Bronchial epithelial cell (primary cell): ENCODE measurements at places on chromosomes 1 and 21. TPM values are rescaled to one million over a fixed set of nuclear protein-coding genes. Genes with fewer than 3 reads are reported as not detected.

OR2T35 gene
- total RNA-seq = not detected in 2 replicates

DNA sequence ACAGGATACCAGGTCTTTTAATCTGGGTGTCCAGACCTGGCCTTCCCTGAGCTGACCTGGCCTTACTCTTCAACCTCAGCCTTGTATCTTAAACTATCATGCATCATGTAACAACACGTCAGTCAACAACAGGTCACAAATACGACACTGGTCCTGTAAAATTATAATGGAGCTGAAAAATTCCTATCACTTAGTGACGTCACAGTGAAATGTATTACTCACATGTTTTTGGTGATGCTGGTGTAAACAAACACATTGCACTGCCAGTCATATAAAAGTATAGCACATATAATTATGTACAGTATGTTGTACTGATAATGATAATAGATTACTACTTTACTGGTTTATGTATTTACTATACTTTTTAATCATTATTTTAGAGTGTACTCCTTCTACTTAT lies 31.5 kb downstream of the ESRRG start:
- DNase-seq = no peak

IL24 gene
- 0.13 and 0.26 TPM in 2 replicates for total RNA-seq

DNA sequence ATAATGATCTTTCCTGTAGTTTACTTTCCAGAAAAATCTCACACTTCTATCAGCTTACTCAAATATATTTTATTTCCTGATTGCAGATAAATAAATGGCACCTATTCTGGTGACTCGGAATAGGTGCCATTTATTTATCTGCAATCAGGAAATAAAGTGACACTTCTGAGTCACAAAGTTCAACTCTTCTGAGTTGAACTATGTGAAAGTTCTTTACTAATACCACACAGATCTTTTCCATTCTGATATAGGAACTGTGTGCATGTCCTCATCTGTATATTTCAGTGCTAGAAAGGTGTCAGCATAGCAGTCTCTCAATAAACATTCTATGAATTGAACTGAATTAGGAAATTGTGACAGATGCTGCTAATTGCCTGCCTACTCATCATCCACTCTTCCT lies 4.9 kb upstream of the VCAM1 start:
- no peak for DNase-seq

GRCh38 chr1:200626853-200627534 lies 6.4 kb upstream of the KIF14 start:
- no peak for DNase-seq

GRCh38 chr1:100164216-100164615 lies 13.8 kb downstream of the LRRC39 start:
- no peak for DNase-seq

GJA8 gene
- total RNA-seq = not detected in 2 replicates

GRCh38 chr21:29208682-29209059 lies 78.2 kb downstream of the MAP3K7CL start:
- peak; percentile 46 for DNase-seq

S100A14 gene
- total RNA-seq = 1,221 and 1,339 TPM in 2 replicates

GRCh38 chr1:25477448-25478034 lies 46.8 kb downstream of the MACO1 start:
- peak; percentile 30 for DNase-seq

GRCh38 chr21:29812947-29813346 lies 126.8 kb downstream of the GRIK1 start:
- no peak for DNase-seq

NBPF20 gene
- total RNA-seq = 2.1 and 3.2 TPM in 2 replicates

DNA sequence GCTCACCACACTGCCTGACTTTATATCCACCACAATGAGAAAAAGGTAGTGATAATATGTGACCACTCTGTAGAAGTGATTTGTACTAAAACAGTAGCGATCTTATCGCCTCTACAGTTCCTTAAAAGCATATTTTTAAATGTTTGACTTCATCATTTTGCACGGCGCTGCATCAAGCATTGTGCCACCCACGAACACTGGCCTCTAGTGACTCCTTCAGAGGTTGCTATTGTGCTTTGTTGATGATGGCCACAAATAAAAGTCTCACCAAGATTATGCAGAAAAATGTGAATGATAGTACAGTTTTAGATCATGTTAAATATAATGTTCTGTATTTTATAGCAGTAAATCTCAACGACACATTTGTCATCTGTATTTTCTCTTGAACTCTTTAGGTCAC lies 186.5 kb upstream of the NCAM2 start:
- no peak for DNase-seq

UQCRHL gene
- total RNA-seq = 1.8 and 4.9 TPM in 2 replicates

IFNLR1 gene
- total RNA-seq = 4.5 and 5.5 TPM in 2 replicates

DNA sequence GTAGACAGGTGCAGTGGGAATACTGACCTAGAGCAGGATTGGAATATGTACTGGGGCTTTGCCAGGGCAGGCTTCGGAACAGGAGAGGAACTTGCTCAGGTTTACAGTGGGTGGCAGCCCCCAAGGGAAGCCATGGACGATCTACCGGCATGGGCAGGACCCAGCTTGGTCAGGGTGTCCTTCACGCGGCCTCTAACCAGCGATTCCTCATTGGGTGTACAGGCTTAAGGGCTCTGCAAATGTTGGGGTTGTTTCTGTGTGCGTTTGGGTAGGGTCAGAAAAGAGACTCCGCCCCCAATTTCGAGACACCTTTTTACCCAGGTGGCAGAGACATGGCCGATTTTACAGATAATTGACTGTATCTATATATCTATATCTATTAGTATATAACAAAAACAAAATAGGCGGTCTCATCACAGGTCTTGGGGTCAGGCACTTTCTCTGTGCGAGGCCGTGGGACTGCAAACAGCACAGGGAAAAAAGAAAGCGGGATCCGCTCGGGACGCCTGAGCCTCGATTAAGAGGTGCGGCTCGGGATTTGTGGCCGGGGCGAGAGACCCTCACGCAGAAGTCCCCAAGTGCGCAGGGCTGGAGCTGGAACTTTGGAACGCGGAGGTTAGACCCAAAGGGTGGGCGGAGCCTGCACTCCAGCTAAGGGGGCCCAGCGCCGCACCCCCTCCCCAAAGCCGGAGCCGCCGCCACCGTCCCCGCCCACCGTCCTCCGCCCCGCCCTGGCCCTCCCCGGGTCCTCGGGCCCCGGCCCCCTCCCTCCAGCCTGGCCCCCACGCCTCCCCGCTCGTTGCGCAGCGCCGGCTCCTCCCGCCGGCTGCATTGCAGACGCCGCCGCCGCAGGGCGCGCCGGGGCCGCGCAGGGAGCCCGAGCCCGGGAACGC lies 67.5 kb upstream of the VAMP3 start:
- DNase-seq = no peak

F5 gene
- not detected in 2 replicates for total RNA-seq

GRCh38 chr1:177858332-177858821 lies 111.5 kb downstream of the SEC16B start:
- no peak for DNase-seq

NBPF15 gene
- total RNA-seq = 29.0 and 29.7 TPM in 2 replicates

OR2G3 gene
- not detected in 2 replicates for total RNA-seq

IL23R gene
- 0.13 TPM in 1 of 2 replicates, not detected in the other for total RNA-seq

GBP4 gene
- total RNA-seq = under 0.01 TPM in 2 replicates

- no peak for DNase-seq
Measured at GRCh38 chr1:189686288-189686687, 791.4 kb downstream of the BRINP3 start.

TTC24 gene
- total RNA-seq = not detected in 2 replicates

HAX1 gene
- total RNA-seq = 143 and 183 TPM in 2 replicates

RWDD3 gene
- 8.4 and 13.2 TPM in 2 replicates for total RNA-seq

DNA sequence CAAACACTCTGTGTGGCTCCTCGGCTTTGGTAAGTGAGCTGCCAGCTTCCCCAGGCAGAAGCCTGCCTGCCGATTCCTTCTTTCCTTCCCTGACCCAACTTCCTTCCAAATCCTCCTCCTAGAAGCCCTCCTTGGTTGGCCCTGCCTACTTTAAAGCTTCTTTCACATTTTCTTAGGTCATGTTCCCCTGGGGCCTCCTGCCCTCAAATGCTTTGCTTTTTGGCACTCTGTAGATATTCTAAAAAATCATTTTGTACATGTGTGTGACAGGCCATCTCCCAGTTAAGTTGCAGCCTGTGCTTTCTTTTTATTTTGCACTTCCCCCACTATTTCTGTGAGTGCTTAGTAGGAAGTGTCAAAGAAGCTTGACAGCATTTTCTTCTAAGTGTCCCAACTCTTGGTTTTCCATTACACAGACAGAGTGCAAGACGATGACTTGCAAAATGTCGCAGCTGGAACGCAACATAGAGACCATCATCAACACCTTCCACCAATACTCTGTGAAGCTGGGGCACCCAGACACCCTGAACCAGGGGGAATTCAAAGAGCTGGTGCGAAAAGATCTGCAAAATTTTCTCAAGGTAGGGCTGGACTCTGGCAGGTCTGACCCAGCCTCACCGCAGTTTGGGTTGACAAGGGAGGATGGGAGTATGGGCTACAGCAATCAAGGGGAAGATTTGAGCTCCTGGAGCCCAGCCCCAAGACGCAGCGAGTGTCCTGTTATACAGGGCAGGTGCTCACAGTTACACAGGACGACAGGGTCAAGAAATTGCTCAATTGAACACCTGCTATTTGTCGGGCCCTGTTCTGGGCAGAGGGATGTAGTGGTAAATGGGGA lies at the start of gene S100A9:
Gene S100A9, plus strand, starts transcription at position 2 of the 838 bp plus-strand sequence. Its CDS starts 430 bp downstream, at position 432.
- DNase-seq = no peak

DNA sequence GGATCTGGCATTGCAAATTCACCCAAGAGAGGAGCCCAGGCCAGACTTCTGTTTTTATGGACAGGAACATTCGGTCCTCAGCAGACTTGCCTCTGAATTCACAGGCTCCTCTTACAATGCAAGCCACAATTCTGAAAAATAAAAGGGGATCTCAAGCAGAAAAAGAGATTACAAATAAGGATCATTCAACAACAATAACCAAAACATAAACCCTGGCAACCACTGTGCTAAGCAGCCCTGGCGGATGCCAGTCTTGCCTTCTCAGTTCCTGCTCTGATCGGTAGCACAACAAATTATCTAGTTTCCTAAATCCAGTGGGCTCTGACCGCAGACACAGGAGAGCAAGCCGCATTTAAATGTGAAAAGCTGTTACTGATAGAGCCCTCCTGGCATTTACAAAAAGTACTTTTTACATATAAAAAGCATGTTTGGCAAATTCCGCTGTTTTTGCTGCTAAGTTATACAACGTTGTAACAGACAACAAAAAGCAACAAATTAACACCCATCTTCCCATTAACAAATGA lies 123.4 kb upstream of the FOXD3 start:
- DNase-seq = no peak

DNA sequence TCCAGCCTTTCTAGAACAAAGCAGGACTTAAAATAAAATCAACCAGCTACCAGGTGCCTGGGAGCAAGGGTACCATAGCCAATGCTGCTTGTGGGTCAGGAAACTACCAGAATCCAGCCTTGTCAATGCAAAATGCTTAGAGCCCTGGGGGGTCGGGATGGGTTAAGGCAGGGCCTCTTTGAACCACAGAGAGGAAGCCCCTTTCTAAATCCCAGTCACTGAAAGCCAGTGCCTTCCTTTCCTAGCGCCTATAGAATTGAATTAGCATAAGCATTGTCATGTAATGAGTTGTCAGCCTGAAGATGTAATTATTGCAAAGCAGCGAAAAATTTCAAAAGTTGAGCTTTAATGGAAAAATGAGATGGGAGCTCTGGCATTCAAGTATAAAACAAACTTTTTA lies 176.6 kb upstream of the DAB1 start:
- DNase-seq = no peak

- DNase-seq = no peak
Measured at GRCh38 chr1:112589766-112590165, 29.2 kb downstream of the ST7L start.

SPSB1 gene
- total RNA-seq = 17.6 and 28.9 TPM in 2 replicates

GRCh38 chr21:29195981-29196669 lies 65.7 kb downstream of the MAP3K7CL start:
- DNase-seq = peak; percentile 96

GRCh38 chr1:116710420-116711262 lies 43.1 kb upstream of the IGSF3 start:
- no peak for DNase-seq

GRCh38 chr1:216049741-216050430 lies 373.4 kb downstream of the USH2A start:
- no peak for DNase-seq
